ENCODE measurements at places on chromosomes 7 and 10.

DNA sequence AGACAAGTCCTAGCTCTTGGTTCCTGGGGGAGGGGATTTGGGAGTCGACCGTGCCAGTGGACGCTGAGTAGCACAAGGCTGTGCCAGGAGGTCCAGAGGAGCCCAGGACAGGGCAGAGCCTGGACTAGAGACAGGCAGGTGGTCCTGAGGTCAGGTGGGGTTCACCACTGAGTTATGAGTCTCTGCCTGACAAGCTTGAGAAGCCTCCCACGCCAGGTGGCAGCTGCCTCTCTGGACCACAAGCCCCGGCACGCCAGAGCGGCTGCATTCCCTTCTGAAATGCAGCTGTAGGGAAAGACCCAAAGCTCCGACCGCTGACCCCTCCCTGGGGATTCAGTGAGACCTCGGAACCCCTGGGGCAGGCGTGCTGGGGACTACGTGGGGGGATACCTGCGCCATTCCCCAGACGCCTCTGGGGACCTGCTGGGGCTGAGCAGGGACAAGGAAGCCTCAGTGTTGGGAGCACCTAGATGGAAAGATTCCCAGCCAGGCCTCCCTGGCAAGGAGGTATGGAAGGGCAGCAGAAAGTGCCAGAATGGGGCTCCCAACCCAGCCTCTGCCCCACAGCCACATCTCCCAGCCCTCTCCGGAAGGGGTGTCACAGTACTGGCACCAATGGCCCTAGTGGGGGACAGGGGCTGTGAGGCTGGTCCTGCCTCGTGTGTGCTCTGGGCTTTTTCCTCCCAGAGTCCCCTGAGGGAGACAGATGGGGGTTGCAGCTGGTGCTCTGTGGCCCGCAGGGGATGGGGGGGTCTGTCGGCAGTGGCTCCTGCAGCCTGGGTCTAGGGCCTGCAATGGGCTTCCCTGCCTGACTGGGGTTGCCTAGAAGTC is 29.0 kb downstream of the PDGFA start:
- DNase-seq = no peak

DNA sequence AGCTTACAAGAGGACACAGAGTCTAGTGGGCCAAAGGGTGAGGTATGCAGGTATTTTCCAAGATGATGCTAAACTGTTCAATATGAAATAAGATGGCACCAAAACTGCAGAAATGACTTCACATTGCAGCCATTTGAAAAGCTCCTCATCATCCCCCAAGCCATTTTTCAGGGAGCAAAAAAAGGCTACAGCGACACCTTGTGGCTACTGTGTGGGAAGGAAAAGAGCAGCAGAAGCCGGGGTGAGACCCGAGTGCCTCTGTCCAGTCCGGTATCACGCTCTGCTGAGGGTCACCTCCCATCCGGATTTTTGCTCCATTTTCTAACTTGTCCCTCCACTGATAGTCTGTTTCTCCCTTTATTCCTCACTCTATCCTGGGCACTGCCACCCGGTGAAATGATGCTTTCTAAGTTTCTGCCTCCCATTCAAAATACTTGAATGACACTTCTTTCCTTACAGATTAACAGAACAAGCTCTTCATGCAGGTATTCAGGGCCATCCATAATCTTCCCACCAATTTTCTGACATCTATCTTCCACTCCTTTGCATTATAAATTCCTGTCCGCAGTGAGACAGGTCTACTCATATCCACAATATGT is 220.2 kb downstream of the DGKI start:
- no peak for DNase-seq

GRCh38 chr10:59847888-59848287 is 58.5 kb downstream of the CCDC6 start:
- no peak for DNase-seq

DNA sequence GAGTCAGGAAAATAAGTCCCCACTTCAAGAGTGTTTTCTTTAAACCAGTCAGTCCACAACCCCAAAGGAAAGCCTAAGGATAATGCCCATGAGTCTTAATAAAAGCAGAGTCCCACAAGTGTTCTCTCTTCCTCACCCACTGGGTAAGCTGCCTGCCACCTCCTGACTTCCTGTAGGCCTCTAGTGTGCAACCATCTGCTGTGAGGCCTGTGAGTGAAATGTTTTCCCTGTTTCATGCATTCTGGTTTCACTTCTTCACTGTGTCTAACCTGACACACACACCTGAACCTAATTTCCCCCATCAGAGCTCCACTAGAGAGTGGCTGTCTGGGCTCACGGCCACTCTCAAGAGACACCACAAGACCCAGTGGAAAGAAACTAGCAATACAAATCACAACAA is 38.9 kb upstream of the GDF10 start:
- DNase-seq = peak; percentile 37

DNA sequence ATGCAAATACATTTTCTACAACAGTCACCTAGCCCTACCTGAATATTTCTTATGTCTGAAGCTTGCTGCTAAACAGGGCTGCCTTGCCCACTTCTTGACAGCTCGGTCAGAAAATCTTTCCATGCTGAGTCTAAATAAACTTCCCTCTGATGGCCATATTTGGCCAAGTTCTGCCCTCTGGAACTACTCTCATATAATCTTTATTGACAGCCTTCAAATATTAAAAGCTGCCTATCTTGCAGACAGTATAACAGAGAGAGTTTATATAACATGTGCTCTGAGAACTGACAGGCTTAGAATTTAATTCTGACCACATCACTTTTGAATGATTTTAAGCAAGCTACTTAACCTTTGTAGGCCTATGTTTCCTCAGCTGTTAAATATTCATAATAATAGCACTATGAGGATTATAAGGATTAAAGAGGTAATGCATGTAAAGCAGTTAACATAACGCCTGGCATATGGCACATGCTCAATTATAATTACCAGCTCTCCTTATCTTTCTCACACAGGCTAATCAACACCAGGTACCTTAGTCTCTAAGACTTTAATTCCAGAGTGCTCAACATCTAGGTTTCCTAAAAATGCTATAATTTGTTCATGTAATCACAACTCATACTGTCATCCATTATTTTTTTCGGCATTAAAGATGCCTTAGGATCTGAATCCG is 334.1 kb downstream of the HPSE2 start:
- DNase-seq = no peak

GRCh38 chr10:13673156-13673555 is 86.4 kb downstream of the PRPF18 start:
- no peak for DNase-seq

DNA sequence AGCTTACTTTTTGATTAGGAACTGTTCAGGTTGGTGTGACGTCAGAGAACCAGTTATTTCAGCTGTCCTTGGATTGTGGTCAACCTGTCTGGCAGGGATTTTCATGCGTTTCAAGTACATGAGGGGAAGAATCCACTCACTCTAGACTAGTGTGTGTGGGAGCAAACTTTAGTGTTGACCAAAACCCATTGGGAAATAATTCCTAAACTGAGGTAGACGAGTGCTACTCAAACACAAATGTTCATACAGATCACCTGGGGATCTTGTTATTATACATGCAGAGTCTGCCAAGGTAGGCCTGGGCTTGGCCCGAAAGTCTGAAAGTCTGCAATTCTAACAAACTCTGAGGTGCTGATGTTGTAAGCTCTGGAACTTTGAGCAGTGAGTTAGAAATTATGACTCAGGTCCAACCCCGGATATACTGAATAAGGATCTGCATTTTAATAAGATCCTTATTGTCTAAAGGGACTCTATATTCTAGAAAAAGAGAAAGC is 111.1 kb upstream of the CREB5 start:
- DNase-seq = no peak

DNA sequence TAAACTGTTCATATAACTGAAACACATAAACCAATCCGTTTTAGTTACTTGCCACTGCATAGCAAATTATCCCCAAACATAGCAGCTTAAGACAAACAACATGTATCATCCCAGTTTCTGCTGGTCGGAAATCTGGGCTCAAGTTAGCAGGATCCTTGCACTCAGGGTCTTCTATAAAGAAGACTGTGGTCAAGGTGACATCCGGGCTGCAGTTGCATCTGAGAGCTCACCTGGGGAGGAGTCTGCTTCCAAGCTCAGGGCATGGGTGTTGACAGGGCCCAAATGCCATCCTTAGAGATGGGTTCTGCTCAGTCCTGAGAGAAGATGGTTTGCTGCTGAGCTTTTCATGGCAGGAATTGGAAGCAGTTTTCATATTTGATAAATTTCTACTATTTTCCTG is 431.2 kb downstream of the PAXIP1 start:
- no peak for DNase-seq

DNA sequence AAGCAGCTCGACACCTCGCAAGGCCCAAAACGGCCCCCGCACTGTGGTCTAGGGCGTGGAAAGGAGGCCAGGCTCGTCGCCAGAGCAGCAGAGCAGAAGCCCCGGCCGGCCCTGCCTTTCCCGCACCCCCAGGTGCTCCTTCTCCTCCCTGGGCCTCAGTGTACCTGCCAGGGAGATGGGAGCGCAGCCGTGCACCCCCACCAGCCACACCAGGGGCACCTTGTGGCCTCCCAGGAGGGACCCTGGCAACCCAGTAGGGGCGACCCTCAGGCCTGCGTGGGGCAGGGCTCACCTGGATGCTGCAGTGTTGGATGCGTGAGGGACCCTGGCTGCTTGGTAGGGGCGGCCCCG is 9.5 kb downstream of the PDGFA start:
- DNase-seq = no peak

- DNase-seq = no peak
Measured at GRCh38 chr10:60944058-60944909, at the start of gene RHOBTB1. TSS of gene RHOBTB1 (minus strand) at chr10:60944185. CDS start at chr10:60911542, 32,643 bp downstream.

DNA sequence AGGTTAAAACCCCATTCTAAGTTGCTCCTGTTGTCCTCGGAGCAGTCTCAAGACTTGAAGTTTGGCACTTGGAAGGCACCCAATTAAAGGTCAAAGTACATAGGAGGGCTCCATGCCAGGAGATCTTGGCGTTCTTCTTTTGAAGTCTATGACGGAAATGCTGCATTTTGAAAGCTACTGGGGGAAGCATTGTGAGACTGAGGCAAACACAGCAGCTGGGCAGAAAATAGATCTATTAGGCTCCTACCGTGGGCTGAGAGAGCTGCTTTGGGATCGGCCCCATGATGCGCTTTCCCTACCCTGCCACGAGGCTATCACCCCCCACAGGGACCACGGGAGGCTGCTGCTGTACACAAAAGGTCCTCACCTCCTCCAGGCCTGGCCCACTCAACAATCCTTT is 20.0 kb downstream of the KIAA1549 start:
- no peak for DNase-seq

GRCh38 chr10:62894156-62894555 is 78.0 kb upstream of the EGR2 start:
- no peak for DNase-seq

- no peak for DNase-seq
Measured at GRCh38 chr7:468681-469562, 50.7 kb downstream of the PDGFA start.

- no peak for DNase-seq
Measured at GRCh38 chr7:93030605-93031225, 87.1 kb downstream of the SAMD9 start.

GRCh38 chr10:17744341-17744861 is 7.6 kb upstream of the TMEM236 start:
- no peak for DNase-seq

DNA sequence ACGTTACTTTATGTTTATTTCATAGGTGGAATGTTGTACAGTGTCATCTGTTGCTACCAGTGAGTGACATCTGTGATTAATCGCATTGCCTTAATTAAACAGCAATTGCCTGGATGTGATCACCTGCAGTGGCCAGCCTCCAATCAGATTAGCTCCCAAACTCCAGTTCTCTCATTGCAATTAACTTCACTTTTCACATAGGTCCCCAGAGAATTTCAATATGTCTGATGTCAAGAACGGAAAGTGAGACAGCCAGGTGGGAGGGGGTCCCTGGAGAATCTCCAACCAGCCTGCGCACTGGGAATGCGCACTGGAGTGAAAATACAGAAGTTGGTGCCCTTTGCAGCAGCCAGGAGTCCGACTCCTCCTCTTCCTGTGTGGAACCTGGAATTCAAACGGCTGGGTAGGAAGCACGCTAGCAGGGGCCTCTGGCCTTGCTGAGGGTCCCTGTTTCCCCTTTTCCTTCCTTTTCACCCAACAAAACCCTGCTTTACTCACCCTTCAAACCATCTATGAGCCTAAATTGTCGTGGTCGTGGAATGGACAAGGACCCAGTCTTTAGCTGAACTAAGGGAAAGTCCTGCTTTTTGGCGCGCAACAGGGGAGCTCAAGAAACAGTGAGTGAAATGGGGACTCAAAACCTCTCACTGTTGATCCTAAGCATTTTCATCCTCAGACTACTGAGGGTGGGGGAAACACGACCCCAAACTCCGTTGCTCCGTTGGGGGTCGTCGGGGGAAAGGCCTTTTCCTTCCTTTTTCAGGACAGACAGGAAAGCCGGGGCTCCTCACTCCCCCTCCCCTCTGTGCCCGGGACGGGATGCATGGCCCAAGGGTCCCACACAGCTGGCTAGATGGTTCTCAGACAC is 1355.5 kb upstream of the LRRTM3 start:
- DNase-seq = no peak

DNA sequence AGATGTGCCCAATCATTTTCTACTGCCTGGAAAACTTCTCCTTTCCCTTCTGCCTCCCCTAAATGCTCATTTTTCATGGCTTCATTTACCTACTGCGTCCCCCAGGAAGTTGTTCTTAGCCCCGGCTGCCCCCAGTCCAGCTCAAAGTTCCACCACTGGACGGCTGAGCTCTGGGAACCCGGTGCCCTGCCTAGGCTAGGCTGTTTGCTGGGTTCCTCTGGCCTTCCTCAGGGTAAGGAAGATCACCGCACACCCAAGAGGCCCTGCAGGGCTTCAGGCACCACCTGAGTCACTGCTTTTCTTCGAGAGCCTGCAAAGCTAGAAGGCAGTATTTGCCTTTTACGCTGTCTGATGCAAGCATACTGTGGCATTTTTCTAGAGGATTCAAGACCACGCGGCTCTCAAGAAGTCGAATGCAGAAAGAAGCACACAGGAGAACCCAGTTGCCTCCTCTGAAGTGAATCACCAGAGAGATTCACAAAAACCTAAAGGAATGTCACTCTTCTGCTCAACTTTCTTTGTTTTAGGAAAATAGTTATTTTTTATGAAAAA is 46.7 kb upstream of the ZMIZ1 start:
- no peak for DNase-seq

- no peak for DNase-seq
Measured at GRCh38 chr10:52443419-52444388, 129.6 kb downstream of the DKK1 start.

DNA sequence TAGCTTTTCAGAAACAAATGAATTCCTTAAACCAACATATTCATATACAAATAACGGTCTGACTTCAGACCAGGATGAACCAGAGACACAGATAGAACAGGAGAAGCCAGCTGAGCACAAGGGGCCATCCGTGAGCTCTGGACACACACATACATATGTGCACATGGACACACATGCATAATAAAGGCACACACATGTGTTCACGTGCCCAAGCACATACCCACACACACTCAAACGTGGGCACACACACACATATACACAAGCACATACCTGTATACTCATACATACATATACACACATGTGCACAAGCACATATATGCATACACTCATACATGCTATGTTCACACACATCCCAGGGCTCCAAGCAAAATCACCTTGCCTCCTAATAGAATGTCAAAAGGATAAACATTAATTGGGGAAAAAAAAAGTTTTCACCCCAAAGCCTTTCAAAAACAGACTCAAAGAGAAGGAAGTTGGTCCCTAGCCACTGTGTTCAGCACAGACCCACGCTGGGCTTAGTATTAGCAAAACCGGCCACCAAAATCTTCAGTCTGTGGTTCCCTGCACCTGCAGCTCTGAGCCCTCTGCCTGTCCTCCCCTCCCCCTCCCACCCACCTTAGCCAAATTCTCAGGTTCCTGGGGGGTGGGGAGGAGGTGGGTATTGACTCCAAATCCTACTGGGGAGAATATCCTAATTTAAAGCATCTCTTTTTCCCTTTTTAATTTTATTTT is 100.4 kb upstream of the MACROH2A2 start:
- no peak for DNase-seq

GRCh38 chr10:63286754-63287264 is 153.7 kb downstream of the NRBF2 start:
- no peak for DNase-seq

Measured in stimulated activated CD4-positive, alpha-beta T cell treated with anti-CD3 and anti-CD28 coated beads, Interleukin-2, amount 100 ng/mL, for 4 hours (primary cell).